ENCODE measurements at places on chromosomes 2 and 18.

- DNase-seq: no peak
These were observed 179.2 kb upstream of the ZNF521 start for GRCh38 chr18:25531207-25531606.

DNA sequence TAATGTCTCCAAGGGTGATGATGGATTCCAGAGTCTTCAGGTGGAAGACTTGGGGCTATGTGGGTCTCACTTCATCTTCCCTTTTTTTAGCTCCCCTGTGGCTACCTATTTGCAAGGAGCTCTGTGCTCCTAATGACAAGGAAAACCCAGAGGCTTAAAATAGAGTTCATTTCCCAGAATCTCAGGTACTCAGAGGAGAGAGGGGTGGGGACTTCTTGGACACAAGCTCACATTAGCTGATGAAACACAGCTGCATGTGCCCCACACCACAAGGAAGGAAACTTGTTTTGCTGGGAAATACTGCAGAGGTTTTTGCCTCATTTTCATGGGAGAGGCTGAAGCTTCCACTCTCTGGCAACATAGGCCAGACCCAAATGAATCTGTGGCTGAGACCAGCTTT lies 138.6 kb upstream of the SLC1A4 start:
- DNase-seq: no peak

DNA sequence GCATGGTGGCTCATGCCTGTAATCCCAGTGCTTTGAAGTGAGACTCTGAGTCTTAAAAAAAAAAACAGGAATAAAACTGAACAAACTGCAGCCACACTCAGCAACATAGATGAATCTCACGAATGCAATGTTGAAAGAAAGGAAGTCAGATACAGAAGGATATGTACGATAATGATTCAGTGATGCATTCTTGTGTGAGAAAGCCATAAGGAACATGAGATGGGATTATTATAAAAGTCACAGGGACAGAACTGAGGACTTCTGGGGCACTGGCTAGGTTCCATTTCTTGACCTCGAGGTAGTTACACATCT lies 56.9 kb upstream of the SMAD2 start:
- DNase-seq: no peak

GRCh38 chr2:164257742-164258141 lies 363.5 kb downstream of the GRB14 start:
- no peak for DNase-seq

DNA sequence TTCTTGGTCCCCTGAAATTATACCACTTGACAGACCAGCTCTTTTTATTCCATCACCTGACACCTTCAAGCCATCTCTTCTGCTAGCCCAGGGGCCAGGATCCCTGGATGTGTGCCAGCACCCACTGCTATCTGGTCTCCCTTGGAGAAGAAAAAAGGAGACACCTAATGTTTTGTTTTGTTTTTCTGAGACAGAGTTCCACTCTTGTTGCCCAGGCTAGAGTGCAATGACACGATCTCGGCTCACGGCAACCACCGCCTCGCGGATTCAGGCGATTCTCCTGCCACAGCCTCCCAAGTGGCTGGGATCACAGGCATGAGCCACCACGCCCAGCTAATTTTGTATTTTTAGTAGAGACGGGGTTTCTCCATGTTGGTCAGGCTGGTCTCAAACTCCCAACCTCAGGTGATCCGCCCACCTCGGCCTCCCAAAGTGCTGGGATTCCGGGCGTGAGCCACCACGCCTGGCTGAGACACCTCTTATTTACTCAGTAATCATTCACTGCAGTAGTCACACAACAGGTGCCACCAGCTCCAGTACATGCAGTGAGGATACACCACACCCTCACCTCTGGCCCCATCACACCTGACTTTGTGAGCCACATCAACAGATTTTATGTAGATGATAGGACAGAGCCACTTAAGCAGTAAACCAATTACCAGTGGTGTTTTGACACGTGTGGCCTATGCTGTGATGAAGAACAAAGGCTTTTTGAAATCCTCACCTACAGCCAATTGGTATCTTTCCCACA lies 42.8 kb upstream of the PCBP1 start:
- no peak for DNase-seq

- DNase-seq: no peak
These were observed 239.5 kb downstream of the L3MBTL4 start for GRCh38 chr18:6174983-6175745.

GRCh38 chr2:55111570-55112228 lies 61.4 kb upstream of the RTN4 start:
- DNase-seq: no peak

GRCh38 chr2:18518116-18519111 lies 42.0 kb downstream of the RDH14 start:
- no peak for DNase-seq

GRCh38 chr2:52405980-52406379 lies 1361.6 kb upstream of the CHAC2 start:
- DNase-seq: no peak

- DNase-seq: no peak
These were observed 50.5 kb downstream of the MRPL35 start for GRCh38 chr2:86249579-86250391.

GRCh38 chr18:73679941-73680712 lies 467.5 kb downstream of the FBXO15 start:
- DNase-seq: no peak

DNA sequence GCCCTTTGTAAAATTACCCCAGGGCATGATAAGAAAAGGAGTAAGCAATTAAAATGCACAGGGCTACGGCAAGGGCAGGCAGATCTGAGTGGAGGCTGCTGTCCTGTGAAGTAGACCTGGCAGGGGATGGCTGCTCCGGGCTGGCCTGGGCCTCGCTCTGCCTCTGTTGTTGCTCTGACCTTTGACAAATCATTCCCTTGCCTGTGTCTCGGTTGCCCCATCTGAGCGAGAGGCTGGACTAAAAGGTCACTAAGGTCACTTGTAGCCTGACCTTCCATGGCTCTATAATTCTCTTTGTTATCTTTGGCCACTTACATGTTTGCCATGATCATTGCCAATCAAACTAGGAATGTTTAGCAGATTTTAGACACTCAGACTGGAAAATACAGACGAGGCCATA lies 118.1 kb downstream of the KLHL29 start:
- no peak for DNase-seq

- DNase-seq: peak; percentile 46
These were observed 50.0 kb downstream of the SFXN5 start for GRCh38 chr2:73021371-73022010.

- no peak for DNase-seq
These were observed 465.9 kb upstream of the ID2 start for GRCh38 chr2:8215982-8216381.

- no peak for DNase-seq
These were observed 15.7 kb downstream of the CREG2 start for GRCh38 chr2:101371636-101372035.

GRCh38 chr2:163771596-163771995 lies 35.8 kb upstream of the FIGN start:
- no peak for DNase-seq

DNA sequence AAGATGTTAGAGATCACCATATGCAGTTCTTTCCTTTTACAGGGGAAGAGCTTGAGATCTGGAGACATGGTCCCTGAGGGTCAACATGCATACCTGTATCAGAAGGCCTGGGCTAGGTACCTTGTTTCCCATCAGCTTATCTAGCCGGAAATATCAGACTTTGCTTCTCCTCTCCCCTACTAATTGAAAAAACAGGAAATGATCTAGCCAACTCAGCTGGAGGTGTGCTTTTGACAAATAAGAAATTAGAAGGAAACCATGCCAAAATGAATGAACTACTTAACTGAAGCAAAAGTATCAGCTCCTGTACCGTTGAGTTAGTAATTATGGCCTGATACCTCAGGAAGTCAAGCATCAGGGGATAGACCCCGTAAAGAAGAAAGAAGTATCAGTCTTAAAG lies 20.4 kb downstream of the PKP4 start:
- no peak for DNase-seq
